ENCODE measurements at places on chromosomes 7 and 10.

GRCh38 chr10:36183056-36183455 lies 541.0 kb upstream of the FZD8 start:
- no peak for DNase-seq

- DNase-seq, result no peak
Observed at GRCh38 chr7:37310327-37311080, 138.2 kb downstream of the ELMO1 start.

DNA sequence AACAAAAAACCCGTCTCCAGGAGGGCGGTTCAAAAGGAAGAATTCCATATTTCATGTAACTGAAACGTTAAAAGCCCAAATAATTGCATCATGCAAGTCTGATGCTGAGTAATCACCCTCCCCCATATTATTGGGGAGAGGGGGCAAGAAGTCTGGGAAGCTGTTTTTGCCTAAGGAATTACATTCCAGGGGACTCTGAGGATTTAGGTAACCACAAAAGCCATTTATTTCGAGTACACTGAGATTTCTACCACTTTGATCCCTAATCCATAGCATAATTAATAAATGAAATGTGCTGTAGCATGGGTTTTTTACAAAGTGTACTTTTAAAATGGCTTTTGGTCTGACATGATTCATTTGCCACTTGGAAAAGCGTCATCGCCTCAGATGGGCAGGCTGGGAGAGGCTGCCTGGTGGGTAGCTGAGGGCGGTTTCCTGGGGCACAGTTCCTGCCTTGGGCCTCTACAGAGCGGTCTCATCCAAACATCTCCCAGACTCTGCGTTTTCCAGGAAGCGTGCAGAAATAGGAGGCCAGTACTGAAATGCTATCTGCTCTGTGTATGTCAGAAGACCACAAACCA lies 106.5 kb downstream of the TCF7L2 start:
- no peak for DNase-seq

DNA sequence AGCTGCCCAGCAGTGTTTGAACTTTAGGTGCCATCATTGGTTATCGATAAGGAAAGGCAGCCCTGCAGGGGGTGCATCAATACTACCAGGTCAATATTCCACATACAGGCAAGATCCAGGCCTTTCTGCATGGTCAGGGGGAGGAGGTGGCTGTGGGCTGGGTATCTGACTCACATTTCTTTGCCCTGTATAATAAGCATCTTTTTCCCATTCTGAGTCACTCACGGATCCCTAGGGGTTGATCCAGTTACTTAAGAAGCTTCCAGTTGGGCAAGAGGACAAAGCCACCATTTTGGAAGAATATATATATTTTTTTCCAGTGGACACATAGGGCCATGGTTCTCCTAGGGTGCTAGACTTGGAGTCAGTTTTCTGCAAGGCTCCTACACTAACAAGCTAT lies 114.2 kb upstream of the HABP2 start:
- DNase-seq, result no peak

GRCh38 chr7:101507791-101508252 lies 121.3 kb downstream of the MYL10 start:
- DNase-seq, result no peak

GRCh38 chr7:139246905-139247304 lies 15.9 kb downstream of the UBN2 start:
- DNase-seq, result no peak

DNA sequence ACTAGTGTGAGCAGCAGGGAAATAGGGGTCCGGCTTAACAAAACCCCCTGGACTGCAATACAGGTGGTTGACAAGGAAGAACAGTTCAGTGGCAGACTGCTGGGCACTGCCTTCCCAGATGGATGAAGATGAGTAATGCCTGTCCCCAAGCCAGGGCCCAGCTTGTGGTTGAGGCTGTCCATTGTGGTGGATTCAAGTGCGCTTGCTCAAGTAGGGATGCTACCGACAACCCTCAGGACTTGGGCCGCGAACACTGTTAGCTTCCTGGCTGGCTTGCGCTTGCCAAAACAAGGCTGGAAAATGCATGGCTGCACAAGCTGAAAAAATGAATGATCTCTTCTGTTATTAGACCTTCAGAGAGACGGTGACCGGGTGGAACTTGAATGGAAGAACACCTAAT lies 116.1 kb upstream of the ACBD5 start:
- no peak for DNase-seq

DNA sequence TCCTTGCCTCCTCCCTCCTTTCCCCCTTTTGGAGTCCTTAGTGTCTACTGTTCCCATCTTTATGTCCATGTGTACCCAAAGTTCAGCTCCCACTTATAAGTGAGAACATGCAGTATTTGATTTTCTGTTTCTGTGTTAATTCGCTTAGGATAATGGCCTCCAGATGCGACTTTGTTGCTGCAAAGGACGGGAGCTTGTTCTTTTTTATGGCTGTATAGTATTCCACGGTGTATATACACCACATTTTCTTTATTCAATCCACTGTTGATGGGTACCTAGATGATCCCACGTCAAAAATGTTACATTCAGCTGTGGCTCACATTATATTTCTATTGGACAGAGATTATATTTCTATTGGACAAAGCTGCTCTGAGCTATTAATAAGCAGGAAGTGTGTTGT lies 24.4 kb upstream of the SEPHS1 start:
- no peak for DNase-seq
